ENCODE measurements at places on chromosomes 13 and 19. TPM values are rescaled to one million over a fixed set of nuclear protein-coding genes. Genes with fewer than 3 reads are reported as not detected.

Gene RFXAP
- 0.53 TPM for total RNA-seq

Gene TMEM221
- total RNA-seq, result not detected

Gene HRC
- total RNA-seq, result not detected

Gene CGB1
- not detected for total RNA-seq

Gene COL4A2
- 7.6 TPM for total RNA-seq

Gene GRK1
- total RNA-seq, result not detected

Gene ATP4B
- total RNA-seq, result not detected

Gene PRR20C
- total RNA-seq, result not detected

Gene OR10H3
- not detected for total RNA-seq

Measured in bronchial epithelial cell (primary cell).